Neural progenitor cell (in vitro differentiated cells): ENCODE measurements at places on chromosomes 12 and 14. TPM values are rescaled to one million over a fixed set of nuclear protein-coding genes. Genes with fewer than 3 reads are reported as not detected.

DNA sequence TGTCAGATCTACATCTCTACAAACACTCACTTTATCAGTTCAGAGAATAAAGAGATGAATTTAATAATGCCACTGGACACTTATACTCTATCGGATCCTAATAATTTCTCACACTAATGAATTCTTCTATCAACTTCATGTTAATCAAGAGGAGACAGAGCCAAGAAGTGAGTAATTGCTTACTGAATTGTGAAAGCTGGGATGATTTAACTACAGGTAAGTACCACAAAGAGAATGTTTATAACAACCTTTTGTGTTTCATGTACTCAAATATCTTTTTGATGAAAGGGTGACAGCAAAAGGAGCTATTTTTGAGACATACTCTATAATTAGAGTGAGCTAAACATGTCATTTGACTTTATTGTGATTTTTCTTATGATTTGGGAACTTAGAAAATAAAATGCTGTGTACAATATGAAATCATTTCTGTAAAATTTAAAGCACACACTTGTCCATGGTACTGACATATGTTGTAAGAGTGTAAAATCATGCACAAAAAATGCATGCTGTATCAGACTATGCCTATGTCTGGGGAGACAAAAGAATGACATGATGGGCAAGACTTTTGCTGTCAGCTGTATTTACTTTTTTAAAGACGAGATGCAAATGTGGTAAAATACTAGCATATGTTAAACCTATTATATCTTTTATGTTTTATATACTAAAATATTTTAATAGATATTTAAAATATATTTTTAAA is 361.2 kb downstream of the CCER1 start:
- no peak overlapping the region for H3K4me3 ChIP-seq
- H3K27ac ChIP-seq, result no peak overlapping the region
- H3K4me1 ChIP-seq, result no peaks in the 10 kb centered on the region
- no peaks in the 10 kb centered on the region for H3K27me3 ChIP-seq
- DNase-seq, result no peak

DNA sequence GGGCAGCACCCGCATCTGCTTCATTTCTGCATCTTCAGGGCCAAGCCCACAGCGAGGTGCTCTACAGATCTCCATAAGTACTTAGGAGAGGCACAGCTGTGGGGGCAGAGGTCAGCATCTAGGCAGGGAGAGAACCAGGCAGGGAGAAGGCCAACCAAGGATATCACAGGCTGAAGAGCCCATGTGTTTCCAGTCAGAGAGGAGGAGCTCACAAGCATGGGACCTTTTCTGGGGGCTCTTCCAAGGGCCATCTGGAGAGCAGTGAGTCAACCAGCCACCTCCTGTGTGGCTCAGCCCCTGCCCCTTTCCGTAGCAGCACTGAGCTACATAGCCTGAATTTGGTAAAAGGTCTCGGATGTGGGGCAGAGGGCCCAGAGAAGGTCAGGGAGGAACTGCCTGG is 78.5 kb downstream of the ARL6IP4 start:
- no peak overlapping the region for H3K4me3 ChIP-seq
- H3K27me3 ChIP-seq, result no peaks in the 10 kb centered on the region
- H3K36me3 ChIP-seq, result no peaks in the 10 kb centered on the region
- H3K27ac ChIP-seq, result no peak overlapping the region

DNA sequence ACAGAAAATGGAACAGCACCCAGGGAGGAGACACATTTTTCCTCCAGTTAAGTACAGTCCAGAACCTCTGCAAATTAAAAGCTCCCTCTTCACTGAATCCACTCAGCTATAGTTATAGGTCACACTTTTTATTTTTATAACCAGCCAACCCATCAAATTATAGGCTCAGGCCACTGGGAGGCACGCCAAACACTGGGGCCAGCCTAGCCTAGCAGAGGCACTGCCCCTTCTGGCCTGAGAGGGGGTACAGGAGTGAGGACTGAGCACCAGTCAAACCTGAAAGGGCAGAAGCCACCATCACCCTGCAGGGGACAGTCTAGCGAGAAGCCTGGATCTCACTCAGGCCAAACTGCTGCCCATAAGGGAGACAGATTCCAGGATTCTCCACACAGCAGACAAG is 19.3 kb downstream of the FMNL3 start:
- no peak overlapping the region for H3K27ac ChIP-seq
- H3K36me3 ChIP-seq, result no peaks in the 10 kb centered on the region
- peaks cover 23% of the 10 kb centered on the region for H3K4me1 ChIP-seq
- no peak overlapping the region for H3K4me3 ChIP-seq
- DNase-seq, result no peak
- no peaks in the 10 kb centered on the region for H3K27me3 ChIP-seq

DNA sequence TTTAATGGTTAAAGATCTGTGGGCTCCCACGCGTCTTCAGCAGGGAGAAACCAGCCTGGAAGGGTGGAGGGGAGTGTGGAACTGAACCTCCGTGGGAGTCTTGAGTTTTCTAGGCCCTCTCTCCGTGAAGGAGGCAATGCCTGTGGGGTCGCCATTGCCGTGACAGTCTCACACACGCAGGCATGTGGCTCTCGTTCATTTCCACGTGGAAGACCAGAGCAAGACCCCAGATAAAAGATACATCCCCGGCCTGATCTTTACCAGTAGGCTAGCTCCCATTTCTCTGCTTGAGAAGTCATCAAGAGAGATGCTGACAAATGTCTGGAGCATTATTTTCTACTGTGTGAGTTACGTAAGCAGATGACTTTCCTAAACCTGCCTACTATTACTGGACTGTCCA is 491.7 kb upstream of the LMO3 start:
- no peak overlapping the region for H3K4me3 ChIP-seq
- H3K36me3 ChIP-seq, result no peaks in the 10 kb centered on the region
- no peak for DNase-seq
- no peak overlapping the region for H3K27ac ChIP-seq
- H3K4me1 ChIP-seq, result no peaks in the 10 kb centered on the region

- no peaks in the 10 kb centered on the region for H3K36me3 ChIP-seq
- no peak overlapping the region for H3K27ac ChIP-seq
- no peaks in the 10 kb centered on the region for H3K27me3 ChIP-seq
- no peaks in the 10 kb centered on the region for H3K4me1 ChIP-seq
- DNase-seq, result no peak
- H3K4me3 ChIP-seq, result no peak overlapping the region
Observed at GRCh38 chr14:104356738-104357688, 218.6 kb downstream of the KIF26A start.

- no peak for DNase-seq
- H3K27me3 ChIP-seq, result no peaks in the 10 kb centered on the region
- no peaks in the 10 kb centered on the region for H3K4me1 ChIP-seq
- peaks cover 5% of the 10 kb centered on the region for H3K36me3 ChIP-seq
- no peak overlapping the region for H3K27ac ChIP-seq
Observed at GRCh38 chr12:68844788-68845695, 37.1 kb downstream of the MDM2 start.

GRCh38 chr14:70881549-70882177 is 25.6 kb upstream of the PCNX1 start:
- no peak overlapping the region for H3K4me3 ChIP-seq
- no peaks in the 10 kb centered on the region for H3K36me3 ChIP-seq
- no peak for DNase-seq
- no peaks in the 10 kb centered on the region for H3K27me3 ChIP-seq

GRCh38 chr12:109053382-109054123 is 1.2 kb downstream of the USP30 start:
- DNase-seq, result peak; percentile 23
- no peak overlapping the region for H3K27ac ChIP-seq
- peak overlapping the region; percentile 84 for H3K4me3 ChIP-seq
- H3K4me1 ChIP-seq, result peaks cover 9% of the 10 kb centered on the region

DNA sequence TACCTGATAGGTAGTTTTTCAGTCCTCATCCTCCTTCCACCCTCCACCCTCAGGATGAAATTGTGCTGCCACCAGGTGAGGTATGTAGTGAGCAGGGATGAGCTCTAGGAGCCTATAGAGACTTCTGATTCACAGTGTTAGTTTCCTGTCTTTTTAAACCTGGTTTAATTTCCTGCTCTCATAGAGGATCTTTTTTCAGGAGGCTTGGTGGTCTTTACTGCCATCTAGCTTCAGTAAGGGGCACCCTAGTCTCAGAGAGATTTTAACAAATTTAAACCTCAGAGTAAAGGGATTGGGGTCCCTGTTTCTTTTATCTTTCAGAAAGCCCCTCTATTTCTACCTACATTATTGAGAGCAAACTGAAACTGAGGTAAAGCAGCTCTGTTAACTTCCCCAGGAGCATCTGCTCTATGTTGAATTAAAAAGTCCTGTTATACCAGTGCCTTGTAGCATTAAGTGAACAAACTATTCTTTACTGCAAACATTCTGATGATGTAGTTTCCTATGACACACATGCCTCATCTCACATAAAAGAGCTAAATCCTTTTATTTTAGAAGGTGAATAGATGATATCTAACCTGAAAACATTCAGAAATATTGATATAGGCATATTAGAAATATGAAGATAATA is 172.2 kb upstream of the DDHD1 start:
- H3K27me3 ChIP-seq, result no peaks in the 10 kb centered on the region
- DNase-seq, result peak; percentile 38
- no peaks in the 10 kb centered on the region for H3K36me3 ChIP-seq
- H3K27ac ChIP-seq, result no peak overlapping the region
- H3K4me1 ChIP-seq, result no peaks in the 10 kb centered on the region

DNA sequence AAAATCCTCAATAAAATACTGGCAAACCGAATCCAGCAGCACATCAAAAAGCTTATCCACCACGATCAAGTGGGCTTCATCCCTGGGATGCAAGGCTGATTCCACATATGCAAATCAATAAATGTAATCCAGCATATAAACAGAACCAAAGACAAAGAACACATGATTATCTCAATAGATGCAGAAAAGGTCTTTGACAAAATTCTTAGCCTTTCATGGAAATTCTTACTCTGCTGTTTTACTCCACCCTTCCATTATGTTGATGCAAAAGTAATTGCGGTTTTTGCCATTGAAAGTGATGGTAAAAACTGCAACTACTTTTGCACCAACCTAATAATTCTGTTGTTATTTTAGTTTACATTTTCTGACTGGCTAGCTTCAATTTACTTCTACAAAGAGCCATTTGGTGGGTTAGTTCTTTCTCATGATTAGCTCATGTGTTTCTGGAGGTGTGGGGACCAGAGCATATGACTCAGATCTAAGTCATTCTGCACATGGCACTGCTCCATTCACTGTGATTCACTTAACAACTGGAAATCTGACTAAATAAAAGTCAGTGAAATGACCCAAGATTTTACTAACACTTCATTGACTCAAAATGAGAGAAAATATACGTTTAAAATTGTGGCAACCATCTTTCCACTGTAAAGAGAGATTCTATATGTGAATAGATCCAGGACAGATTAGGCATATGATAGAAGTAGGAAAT is 99.9 kb downstream of the TMTC3 start:
- no peak overlapping the region for H3K27ac ChIP-seq
- H3K36me3 ChIP-seq, result no peaks in the 10 kb centered on the region
- no peak for DNase-seq
- no peaks in the 10 kb centered on the region for H3K27me3 ChIP-seq

DNA sequence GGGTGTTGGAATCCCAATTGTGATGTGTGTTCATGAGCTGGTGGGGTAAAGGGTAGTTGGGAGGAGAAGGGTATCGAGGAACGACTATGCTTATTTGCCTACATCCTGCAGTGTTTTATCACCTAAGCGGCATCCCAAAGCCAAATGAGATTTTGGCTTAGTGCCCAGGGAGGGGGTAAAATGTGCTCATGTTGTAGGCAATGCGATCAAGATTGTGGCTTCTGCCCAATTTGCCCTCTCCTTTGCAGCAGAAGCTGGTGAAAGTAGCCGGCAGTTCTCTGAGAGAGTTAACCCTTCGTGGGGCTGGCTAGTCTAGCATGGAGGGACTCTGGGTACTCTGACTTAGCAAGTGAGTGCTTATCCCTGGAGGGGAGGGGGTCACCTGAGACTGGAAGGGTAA is 753 bp downstream of the RPH3A start:
- no peaks in the 10 kb centered on the region for H3K36me3 ChIP-seq
- peaks cover 22% of the 10 kb centered on the region for H3K27me3 ChIP-seq
- DNase-seq, result no peak
- no peak overlapping the region for H3K27ac ChIP-seq
- H3K4me1 ChIP-seq, result peaks cover 10% of the 10 kb centered on the region

DNA sequence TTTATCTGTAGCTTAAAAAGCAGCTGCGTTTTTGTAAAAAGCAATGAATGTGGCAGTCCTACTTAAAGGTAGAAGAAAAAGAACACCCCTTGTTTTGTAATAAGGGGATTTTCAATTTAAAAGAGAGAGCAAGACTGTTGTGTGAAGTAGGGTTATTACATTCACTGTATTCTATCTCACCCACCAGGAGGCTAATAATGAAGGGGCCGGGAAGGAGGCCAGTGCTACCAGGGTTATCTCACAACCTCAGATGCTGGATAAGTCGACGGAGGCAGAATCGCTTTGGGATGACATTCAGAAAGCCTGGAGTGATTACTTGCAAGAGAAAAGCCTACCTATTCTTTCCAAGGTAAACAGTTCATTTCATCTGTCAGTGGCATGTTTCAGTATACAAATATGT is 97.7 kb downstream of the RMST start:
- peaks cover 15% of the 10 kb centered on the region for H3K36me3 ChIP-seq
- H3K4me1 ChIP-seq, result peaks cover 83% of the 10 kb centered on the region
- DNase-seq, result peak; percentile 76
- peak overlapping the region; percentile 95 for H3K27ac ChIP-seq

DNA sequence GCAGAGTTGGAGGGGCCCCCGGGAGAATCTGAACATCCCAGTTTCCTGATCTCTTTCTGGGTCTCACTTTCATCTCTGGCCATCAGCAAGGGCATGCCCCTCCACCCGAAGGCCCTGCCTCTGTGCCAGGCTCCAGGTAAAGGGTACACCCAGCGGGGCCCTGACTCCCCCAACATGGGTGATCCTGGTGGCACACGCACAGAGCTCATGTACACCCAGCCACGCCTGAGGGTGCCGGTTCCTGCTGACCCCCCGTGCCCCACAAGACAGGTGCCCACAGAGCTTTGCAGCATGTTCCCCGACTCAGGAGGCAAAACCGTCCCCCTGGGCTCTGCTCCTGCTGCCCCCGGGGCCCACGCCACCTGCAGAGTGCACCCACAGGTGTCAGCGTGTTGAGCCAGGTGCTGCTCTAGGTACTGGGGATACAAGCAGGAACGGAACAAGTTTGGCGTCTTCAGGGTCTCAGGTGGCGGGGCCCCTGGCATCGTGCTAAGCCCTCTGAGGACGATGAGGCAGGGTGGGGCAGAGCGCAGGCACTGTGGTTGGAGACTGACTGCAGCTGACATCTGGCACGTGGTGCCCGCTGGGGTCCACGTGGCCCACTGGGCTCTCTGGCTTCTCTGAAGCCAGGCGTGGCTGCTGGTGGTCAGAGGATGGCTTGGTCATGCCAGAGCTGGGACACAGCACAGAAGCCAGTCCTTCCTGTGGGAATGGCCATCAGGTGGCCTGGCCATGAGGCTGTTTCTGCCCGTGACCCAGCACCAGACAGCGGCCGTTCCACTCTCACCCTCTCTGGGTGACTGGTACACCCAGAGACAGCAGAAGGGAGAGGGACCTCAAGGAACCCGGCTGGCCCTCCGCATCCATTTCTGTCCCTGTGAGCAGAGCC is 13.8 kb downstream of the BAG5 start:
- H3K36me3 ChIP-seq, result no peaks in the 10 kb centered on the region
- no peak overlapping the region for H3K4me3 ChIP-seq
- peaks cover 12% of the 10 kb centered on the region for H3K4me1 ChIP-seq
- DNase-seq, result no peak
- H3K27ac ChIP-seq, result no peak overlapping the region
- no peaks in the 10 kb centered on the region for H3K27me3 ChIP-seq

ZC2HC1C gene
- 0.90 and 0.94 TPM in 2 replicates for total RNA-seq

ZNF891 gene
- total RNA-seq, result 6.0 and 7.2 TPM in 2 replicates

CLEC9A gene
- total RNA-seq, result not detected in 2 replicates

LHX5 gene
- 48.4 and 98.7 TPM in 2 replicates for total RNA-seq

MRPL52 gene
- total RNA-seq, result 28.1 and 71.5 TPM in 2 replicates

RHEBL1 gene
- total RNA-seq, result 5.3 and 6.0 TPM in 2 replicates
